Left renal cortex interstitium (tissue), 4 donors: ENCODE measurements at places on chromosomes 1 and 21. TPM values are rescaled to one million over a fixed set of nuclear protein-coding genes. Genes with fewer than 3 reads are reported as not detected.

DNA sequence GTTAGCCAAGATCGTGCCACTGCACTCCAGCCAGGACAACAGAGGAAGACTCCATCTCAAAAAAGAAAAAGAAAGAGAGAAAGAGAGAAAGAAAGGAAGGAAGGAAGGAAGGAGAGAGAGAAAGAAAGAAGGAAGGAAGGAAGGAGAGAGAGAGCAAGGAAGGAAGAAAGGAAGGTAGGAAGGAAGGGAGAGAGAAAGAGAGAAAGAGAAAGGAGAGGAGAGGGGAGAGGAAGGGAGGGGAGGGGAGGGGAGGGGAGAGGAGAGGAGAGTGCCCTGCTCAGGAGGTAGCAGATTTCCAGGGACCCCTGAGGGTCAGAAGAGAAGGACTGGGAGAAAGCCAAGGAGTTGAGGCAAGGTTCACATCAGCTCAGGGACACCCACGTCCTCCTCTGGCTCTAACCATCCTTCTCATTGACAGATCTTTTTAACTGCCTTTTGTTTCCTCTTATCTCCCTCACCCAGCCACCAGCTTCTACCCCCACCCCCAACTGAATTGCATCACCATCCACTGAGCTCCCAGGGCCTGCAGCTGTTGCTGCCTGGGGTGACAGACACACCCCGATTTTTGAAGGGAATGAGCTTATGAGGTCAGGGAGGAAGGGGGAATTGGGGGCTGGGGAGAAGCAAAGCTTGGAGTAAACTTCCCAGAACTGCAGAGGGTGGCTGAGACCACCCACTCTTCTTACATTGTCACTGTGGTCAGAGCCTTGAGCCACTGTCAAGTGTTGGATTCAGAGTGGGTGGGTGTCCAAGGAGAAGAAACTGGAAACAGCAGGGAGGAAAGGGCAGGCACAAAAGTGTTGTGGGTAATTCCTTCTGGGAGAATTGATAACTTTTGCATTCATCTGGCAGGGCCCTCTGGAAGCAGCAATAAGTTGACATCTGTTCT, 91.6 kb downstream of the GLUL start:
- no peak for DNase-seq

DNA sequence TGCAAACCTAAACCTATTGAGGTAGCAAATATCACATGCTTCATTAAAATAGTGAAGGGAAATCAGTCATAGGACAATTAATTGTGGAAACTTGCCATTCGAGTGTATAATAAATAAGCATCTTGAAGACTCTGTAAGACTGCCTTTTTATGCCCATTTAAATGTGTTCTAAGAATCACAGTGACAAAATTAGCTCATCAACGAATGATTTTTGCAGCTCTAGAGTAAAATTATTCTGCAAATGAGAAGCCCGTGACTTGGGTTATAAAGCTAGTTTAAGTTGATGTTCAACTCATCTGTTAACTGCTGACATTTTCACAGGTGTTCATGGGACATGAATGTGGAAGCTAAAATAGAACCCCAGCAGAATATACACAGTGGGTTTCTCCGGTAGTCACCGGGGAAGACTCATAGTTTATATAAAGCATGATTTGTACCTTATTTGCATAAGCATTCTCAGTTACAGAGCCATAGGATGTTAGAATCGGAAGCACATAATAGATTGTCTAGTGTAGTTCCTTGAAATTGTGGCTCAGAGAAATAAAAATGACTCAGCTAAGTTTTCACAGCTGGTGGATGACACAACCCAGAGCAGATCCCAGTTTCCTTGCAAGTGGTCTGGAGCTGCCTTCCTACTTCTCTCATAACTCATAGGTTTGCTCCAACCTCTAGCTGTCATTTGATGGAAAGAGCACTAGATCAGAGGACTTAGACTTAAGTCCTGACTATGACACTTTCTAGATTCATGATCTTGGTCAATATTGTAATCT, 107.3 kb downstream of the UCHL5 start:
- DNase-seq: peak; percentile 15

- no peak for DNase-seq
Measured at GRCh38 chr1:107593501-107594209, 371.3 kb downstream of the VAV3 start.

The SH2D5 gene
- polyA plus RNA-seq: 1.3 TPM

GRCh38 chr1:11833497-11833896, 14.1 kb downstream of the NPPA start:
- no peak for DNase-seq

DNA sequence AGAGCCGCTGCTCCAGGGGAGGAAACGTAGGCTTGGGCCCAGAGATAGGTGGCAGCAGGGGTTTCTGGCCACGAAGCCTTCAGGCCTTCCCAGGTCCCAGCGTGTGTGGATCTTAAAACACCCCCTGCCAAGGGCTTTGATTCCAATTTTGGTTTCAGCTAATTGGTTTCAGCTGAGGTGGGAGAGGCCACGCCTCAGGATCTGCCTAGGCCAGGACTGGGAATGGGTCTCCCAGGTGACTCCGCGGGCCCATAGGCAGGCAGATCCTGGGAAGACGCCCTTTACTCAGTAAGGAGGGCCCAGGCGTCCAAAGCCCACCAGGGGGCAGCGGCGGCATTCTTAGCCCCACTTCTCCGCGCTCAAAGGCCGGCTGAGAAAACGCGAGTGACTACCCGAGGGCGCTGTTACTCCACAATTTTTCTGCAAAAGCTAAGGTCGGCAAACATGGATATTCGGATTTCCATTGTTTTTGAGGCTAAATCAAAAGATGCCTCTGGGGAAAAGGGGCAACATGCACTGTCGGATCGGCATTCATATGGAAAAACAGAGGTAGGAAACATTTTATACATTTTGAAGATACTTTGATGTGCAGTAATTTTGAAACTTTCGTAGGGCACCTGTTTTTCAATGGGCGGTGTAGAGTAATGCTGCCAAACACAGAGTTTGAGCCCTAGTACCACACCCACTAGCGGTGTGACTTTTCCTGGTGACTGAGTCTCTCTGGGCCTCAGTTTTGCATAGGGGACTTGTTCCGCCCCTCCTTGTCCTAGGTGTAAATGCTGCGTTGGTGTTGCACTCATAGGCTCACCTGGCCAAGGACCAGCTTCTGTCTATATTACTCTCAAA, 31.8 kb upstream of the BCL10 start:
- DNase-seq: no peak

The UMODL1 gene
- polyA plus RNA-seq: 0.09 TPM

DNA sequence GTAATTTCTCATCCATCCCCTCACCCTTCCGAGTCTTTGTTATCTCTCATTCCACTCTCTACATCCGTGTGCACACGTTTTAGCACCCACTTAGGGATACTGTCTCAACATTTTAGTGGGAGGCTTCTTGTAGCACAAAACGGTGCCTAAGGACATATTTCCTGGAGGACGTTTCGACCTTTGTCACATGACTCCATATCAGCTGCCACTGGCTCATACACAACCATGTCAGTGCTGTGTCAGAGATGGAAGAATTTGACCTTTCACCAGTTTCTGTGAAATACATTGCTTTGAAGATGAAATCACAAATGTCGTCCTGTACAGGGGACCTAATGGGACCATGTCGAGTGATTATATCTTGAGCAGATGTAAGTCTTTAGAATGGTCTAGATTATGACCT, 15.6 kb downstream of the B3GALT5 start:
- DNase-seq: no peak

The PLA2G4A gene
- polyA plus RNA-seq: 9.4 TPM

DNA sequence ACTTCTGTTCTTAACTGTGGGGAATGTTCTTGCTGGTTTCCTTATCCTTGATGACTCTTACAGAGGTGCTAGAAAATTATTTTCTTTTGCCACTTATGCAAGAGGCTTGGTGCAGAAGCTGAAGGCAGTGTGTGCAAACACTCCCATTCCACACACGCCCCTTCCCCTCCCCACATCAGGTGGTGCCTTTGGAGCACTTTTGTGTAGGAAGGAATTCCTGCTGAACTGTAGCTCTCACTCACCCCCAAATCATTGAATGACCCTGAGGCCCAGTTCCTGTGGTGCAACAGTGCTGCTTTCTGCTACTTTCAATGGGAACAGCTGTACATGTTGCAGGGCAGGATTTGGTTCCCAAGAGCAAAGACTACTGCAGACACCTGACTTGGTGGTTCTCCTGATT, 101.8 kb downstream of the CD247 start:
- no peak for DNase-seq

DNA sequence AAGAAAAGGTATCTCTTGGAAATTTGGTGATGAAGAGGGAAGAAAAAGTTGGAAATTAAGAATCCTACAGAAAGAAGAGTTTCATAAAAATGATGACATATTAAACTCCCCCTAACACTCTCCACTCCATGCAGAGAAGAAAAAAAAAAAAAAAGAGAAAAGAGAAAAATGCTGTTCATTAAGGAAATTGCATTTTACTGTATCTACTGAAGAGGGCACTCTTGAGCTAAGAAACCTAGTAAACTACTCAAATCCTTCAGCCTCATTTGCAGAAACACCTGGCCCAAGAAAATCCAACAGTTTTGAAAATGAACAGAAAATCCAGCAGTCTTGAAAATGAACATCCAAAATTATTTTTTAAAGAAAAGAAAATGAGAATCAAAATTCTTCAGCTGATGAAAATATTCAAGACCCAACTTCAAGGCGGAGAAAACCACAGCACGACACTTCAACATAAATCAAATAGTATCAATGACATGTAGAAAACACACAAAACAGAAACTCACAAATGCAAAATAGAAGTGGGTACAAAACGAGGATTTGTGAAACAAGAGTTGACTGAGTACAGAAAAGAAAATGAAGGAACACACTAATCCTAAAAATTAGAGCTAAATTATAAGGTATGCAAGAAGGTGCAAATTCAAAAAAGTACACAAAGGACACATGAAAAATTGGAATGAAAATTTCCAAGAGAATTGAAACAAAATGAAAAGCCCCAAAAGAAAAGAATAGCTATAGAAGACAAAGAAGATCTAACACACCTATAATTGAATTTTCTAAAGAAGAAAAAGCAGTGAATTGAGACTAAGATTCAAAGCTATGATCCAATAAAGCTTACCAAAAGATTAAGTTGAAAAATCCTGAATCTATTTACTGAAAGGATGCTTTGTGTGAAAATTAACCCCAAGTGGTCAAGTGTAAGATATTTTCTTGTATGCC, 73.2 kb upstream of the DNAJC6 start:
- no peak for DNase-seq

- no peak for DNase-seq
Measured at GRCh38 chr1:36764798-36765197, 269.5 kb downstream of the GRIK3 start.

DNA sequence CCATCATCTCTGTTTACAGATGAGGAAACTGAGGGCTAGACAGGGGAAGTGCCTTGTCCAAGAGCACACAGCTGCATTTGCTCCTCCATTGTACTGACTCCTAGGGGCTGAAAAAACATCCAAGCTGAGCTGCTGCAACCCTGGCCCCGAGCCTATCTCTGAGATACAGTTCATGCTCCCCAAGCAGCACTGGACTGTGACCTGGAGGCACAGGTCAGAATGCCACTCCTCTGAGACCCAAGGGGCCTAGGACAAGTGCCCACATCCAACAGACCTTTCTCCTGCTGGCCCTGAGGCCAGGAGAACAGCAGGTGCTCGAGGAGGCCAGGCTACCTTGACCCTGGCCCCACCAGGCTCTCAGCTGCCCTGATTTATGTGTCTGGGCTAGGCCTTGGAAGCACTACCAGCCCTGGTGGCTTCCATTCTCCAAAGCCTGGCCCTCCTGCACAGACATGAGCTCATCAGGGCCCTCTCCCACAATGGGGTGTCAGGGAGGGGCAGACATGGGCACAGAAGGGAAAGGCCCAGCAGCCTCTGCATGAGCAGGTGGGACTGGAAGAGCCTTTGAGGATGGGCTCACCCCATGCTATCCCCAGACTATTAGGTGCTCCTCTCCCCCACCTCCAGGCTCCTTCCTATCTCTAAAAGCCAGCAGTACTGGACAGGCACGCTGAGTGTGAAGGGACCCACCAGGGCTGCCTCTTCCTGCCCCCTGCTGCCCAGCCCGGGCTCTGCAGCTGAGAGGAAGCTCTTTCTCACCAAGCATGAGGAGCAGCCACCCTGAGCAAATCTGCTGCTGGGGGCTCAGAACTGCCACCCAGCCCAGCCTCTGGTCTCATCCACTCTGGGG, 18.8 kb downstream of the ADGRB2 start:
- DNase-seq: no peak

- no peak for DNase-seq
Measured at GRCh38 chr1:193754732-193755427, 568.5 kb upstream of the B3GALT2 start.

The PSMB4 gene
- polyA plus RNA-seq: 250 TPM

DNA sequence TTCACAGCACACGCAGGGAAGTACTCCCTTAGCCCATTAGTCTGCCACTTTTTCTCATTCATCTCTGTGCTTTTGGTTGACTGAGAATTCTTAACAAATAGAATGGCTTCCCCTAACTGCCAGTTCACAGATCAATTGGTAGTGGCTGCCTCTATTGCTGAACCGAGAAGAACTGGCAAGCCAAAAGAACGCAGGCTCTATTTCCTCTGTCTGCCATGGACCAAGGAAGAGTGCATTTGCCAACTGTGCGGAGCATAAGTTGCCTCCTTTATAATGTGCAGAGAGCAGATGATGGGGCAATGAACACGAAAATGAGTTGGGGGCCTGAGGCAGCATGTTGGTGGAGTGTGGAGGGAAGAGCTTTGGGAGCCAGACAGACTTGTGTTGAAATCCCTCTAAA, 483.1 kb upstream of the CAMK1G start:
- DNase-seq: no peak

DNA sequence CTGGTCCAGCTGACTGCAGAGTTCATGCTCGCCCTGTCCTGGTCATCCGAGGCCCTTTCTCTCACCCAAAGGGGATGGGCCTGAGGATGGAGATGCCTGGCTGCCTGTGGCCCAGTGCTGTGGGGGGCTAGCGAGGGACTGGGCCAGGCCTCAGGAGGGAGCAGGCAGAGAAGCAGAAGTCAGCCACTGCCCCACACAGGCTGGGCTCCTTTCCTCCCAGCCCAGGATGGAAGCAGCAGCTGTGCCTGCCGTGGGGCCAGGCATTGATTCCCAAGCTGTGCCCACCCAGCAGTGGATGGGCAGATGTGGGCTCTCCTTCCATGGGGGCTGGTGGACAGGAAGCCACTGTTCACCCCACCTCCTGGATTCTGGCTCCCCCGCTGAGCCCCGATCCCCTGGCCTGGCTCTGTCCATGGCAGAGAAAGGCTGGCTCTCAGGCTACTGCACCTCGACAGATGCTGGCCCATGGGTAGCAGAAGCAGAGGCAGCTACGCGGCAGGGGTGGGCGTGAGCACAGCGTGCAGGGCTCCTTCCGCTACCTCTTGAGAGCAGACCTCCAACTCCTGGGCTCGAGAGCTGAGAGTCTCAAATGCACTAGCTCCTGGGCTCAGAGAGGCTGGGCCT, 24.6 kb downstream of the RUNX3 start:
- DNase-seq: no peak

DNA sequence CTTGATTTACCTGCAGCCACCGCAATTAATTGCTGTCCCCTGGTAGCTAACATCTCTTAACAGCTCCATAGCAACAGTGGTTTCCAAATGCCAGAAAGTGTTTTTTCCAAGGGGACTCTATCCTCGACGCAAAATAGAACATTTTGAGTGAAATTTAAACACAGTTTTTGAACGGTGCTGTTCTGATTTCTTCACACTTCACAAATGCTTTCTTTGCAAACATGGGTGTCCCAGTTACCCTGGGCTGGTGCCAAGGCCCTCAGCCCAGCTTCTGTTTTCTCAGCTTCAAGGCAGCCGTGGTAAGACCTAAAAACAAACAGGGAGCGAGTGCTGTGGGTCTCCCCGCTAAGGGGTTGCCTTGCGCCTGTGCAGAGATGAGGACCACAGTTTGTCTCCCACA, 147.3 kb upstream of the VAMP3 start:
- no peak for DNase-seq

The ADCY10 gene
- 0.19 TPM for polyA plus RNA-seq

The OR2T2 gene
- polyA plus RNA-seq: not detected

The GREM2 gene
- polyA plus RNA-seq: 0.65 TPM

The HPCA gene
- polyA plus RNA-seq: 0.95 TPM

- no peak for DNase-seq
Measured at GRCh38 chr1:147924813-147925212, 3.4 kb upstream of the GPR89B start.
